Esophagus squamous epithelium (tissue), 5 donors: ENCODE measurements at places on chromosomes 7 and 10.

DNA sequence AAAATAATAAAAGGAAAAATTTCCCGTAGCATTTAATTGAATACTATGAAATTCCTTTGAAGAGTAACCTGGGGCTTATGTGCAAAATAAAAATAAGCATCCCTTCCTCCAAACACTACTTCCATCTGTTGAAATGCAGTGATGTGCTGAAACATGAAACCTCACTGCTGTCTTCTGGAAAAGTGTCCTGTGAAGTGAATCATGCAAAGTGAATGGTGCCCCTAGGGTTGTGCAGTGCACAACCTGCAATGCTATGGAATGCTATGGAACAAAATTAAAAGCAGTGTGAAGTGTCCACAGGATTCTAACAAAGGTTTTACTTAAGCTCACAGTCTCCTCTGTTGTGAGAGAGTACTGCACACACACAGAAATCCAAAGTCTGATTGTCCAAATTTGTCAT, 480.9 kb downstream of the ETV1 start:
- DNase-seq: no peak

DNA sequence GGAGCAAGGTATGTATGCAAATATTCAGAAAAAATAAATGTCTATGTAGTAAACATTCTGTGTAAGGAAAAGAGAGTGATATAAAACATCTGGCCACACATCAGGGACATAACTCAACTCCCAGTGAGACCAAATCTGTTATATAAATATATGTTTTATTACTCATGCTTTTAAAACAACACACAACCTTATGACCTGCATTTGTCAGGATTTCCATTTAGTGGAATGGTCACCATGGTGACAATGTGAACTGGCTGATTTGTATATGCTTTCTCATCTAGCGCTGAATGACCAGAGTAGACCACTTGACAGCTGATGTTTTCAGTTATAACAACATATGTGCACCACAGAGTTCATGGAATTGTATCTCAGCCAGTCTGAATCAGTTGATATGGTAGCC, 551.7 kb downstream of the HTR7 start:
- DNase-seq: no peak

DNA sequence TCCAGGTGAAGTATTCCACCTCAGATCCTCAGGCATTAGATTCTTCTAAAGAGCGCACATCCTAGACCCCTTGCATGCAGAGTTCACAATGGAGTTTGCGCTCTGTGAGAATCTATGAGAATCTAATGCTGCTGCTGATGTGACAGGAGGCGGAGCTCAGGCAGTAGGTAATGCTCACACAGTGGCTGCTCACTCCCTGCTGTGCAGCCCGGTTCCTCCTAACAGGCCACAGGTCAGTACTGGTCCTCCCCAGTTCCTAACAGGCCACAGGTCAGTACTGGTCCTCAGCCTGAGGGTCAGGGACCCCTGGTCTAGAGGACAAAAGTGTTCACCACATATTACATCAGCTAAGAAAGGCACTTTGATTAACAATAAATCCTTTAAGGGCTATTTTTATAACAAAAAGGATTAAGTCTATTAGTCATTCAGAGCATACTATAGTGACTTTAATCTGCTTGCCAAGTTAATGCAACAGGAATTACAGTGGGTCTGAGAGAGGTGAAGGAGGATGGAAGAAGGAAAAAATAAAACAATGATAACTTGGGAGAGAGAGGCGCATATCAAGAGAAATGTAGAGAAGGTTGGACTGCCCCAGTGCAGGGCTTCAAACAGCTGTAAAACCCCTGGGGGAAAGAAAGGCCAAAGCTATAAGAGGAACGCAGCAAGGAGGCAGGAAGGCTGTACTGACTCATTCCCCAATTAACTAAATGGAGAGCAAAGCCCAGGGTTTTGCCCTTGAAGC, 49.2 kb downstream of the CUL2 start:
- DNase-seq: no peak

DNA sequence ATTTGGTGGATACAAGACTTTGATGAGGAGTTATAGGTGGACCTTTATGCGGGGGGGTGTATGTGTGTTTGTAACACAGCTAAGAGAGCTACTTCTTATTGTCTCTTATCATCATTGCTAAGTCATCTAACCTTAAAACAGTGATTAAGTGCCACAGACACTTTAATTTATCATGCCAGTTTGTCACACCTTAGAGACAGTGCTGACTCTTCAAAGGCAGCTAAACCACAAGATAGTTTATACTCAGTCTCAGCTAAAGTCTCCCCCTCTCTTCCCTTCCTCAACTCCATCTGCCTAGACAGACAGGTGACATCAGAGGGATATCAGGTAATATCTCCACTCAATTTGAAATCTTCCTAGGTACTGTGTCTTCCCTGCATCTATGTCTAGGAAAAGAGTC, 42.2 kb downstream of the MYPN start:
- no peak for DNase-seq

GRCh38 chr10:118800920-118801319, 46.1 kb upstream of the CACUL1 start:
- DNase-seq: no peak

DNA sequence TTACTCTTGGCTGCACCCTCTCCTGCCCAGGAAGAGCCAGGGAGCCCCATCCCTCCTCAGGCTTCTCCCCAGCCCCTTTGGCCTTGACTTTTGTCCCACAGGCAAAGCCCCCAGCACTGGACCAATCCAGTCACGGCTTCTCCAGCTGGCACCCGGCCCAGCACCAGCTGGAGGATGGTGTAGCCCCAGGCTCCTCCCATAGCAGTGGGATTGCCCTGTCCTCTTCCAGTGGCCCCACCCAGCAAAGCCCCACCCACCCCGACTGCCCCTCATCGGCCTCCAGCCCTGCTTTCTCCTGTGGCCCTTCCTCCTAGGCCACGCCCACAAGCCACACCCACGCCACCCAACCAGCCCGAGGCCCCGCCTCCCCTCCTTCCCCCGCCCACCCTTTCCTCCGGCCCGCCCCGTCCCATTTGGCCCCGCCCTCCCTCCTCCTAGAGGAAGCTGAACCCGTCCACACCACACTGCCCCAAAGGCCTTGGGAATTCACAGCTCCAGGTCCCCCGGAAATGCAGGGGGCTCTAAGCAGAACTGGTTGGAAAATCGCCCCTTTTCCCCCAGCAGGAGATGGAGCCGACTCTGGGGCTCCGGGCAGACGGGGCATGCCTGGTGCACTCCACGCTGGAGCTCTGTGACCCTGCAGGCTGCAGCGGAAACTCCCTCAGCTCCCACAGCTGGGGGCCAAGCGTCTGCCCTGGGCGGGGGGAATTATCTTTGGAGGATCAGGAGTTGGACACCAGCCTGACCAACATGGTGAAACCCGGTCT, 25.2 kb downstream of the GET4 start:
- DNase-seq: no peak
